MV-4-11 (cell line): ENCODE measurements at places on chromosomes 2 and 18.

DNA sequence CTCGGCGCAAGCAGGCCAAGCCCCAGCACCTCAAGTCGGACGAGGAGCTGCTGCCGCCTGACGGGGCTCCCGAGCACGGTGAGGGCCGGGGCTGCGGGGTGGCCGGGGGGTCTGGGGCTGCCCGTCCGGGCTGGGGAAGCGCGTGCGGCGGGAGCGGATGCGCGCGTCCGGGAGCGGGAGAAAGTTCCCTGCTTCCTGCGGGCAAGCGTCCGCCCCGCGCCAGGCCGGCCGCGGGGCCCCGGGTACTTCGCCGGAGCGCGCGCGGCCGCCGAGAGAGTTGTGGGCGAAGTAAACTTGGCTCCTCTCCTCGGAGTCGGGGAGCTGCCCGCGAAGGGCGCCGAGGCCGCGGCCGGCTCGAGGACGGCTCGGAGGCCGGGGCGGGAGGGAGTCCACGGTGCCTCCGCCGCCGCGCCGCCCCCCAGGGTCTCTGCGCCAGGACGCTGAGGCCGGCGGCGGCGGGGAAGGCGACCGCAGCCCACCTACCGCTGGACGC, 707 bp downstream of the SALL3 start:
- no peak for DNase-seq

- DNase-seq = no peak
These were observed 60.2 kb downstream of the E2F6 start for GRCh38 chr2:11405599-11406266.

GRCh38 chr2:97739893-97740245, 26.5 kb downstream of the ZAP70 start:
- no peak for DNase-seq

GRCh38 chr2:201194097-201194496, 11.2 kb downstream of the CASP10 start:
- DNase-seq = peak; percentile 83

- no peak for DNase-seq
These were observed 107.6 kb upstream of the MSH6 start for GRCh38 chr2:47675196-47675825.

GRCh38 chr2:69163109-69163508, 150.1 kb downstream of the ANTXR1 start:
- DNase-seq = peak; percentile 98

GRCh38 chr18:77733292-77733903, 483.8 kb downstream of the GALR1 start:
- no peak for DNase-seq

DNA sequence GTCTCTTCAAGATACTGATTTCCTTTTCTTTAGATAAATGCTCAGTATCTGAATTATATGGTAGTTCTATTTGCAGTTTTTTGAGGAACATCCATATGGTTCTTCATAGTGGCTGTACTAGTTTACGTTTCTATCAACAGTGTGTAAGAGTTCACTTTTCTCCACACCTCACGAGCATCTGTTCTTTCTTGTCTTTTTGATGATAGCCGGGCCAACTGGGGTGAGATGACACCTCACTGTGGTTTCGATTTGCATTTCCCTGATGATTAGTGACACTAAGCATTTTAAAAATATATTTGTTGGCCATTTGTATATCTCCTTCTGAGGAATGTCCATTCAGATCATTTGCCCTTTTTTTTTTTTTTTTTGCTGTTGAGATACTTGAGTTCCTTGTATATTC, 458.8 kb downstream of the SETBP1 start:
- DNase-seq = no peak

- no peak for DNase-seq
These were observed 105.5 kb upstream of the SYT4 start for GRCh38 chr18:43382641-43383403.

DNA sequence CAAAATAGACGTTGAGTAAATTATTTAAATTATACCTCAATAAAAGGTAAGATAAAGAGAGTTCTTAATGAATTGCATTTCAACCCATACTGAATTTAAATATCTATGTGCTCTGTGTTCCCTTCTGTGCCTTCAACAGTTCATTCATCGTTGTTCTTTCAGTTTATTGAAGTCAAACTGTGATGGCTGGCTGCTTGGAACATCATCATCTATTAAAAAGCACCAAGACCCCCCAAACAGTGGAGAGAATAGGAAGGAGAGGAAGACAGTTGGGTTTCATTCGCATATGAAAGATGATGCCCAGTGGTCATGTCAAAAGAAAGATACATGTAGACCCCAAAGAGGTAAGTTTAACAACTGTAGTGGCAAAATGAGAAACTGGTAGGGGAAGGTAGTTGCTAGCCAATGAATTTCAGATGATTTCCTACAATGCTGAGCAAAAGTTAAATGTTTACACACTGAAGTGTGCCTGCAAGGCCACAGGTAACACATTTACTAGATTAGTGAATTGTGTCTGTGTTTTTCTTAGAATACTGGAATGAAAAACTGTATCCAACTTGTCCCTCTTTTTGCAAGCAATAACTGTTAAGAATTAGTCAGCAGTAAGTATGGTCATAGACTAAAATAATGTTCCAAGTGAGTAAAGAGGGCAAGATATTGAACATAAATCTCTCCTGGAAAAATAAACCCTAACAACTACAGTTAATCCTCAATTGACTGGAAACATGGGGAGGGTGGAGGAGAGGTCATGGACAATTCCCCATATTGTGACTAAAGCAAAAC, 331.3 kb downstream of the KIAA1328 start:
- no peak for DNase-seq

GRCh38 chr2:769771-770170, 92.6 kb upstream of the TMEM18 start:
- DNase-seq = peak; percentile 82

- DNase-seq = no peak
These were observed 23.7 kb downstream of the RTP5 start for GRCh38 chr2:241893265-241893664.

DNA sequence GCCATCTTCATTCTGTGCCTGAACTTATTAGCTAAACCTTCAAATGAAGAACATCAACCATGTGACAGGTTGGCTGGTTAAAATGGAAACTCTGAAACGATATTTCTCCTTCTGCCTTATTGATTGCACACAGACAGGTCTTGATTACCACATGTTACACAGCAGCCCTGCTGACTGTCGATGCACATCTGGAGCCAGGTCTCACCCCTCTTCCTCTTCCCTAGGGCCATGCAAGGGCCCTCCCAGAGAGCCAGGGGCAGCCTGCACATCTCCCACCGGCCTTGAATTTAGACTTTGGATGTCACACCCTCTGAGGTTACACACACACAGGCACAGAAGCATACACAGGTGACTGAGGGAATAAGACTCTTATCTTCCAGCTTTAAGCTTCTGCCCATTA, 45.1 kb downstream of the TMEM178A start:
- DNase-seq = no peak

- DNase-seq = peak; percentile 14
These were observed 114.8 kb downstream of the PLB1 start for GRCh38 chr2:28610583-28611201.

DNA sequence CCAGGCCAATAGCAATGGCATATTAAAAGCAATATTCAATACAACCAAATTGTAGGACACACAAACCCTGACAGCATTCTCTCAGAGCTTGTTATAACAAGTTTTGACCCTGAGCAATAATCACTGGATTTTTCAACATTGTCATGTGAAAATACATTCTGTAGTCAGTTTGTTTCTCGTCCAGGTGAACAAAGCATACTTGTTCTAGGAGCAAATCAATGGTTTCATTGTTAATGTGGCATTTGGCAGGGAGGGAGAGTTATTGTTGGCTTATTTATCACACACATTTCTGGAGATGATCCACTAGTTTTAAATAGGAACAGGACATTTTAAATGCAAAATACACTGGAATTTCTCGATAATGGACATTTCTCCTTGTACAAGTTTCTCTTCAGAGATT, 69.9 kb upstream of the L3MBTL4 start:
- DNase-seq = no peak

DNA sequence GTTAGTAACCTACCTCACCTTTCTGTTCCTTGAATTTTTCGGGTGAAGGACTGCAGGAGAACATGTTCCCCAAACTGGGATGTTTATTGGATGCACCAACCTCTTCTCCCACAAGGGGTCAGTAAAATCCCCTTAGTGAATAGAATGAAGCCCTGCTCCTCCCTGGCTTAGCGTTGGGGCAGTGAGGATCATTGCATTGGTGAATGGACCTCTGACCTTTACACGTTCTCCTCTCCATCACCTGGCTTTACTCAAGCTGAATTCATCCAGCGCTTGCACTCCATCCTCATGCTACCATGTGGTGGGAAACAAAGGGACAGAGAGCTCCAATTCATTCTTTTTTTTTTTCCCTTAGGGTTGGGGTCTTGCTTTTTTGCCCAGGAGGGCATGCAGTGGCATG, 157.2 kb downstream of the MIB1 start:
- DNase-seq = peak; percentile 35

DNA sequence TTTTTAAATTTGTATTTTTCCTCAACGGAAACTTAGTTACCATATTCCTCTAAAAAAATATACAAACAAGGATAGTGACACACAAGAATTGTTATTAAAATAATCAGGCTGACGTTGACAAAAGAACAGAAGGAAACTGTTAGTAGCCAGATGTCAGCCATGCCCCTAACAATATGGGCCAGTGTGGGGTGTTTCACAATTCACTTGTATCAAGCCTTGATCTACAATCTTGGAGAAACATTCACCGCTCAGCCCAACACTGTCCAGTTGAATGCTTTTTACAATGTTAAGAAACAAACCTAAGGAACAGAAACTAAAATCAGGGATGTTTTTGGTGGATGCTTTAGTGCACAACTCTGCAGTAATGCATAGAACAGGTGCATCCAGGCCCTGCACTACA, 44.6 kb downstream of the TMEFF2 start:
- DNase-seq = no peak

- DNase-seq = peak; percentile 53
These were observed 1.8 kb upstream of the NFATC1 start for GRCh38 chr18:79393635-79394533.

- no peak for DNase-seq
These were observed 7.7 kb upstream of the ARHGEF4 start for GRCh38 chr2:130829015-130829414.

GRCh38 chr2:130913891-130914290, 77.2 kb downstream of the ARHGEF4 start:
- no peak for DNase-seq

DNA sequence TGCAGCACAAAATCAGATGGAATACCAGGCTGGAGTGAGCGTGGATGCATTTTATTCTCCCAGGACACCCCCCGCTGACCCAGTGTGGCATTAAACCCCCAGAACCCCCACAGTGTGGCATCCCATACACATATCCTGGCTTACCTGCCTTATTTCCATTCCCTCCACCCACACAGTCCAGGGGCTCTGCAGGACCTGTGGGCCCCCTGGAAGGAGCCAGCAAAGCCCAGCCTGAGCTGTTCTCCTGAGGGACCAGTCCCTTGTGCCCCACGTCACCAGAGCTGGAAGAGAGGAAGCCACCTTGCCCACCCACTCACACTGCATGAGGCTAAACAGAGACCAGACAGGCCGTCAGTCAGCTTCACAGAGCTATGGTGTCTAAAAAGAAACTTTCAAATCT, 20.1 kb downstream of the ST8SIA5 start:
- DNase-seq = no peak

GRCh38 chr18:43934781-43935471, 657.6 kb upstream of the SYT4 start:
- no peak for DNase-seq

GRCh38 chr2:183027443-183027842, 10.8 kb downstream of the NCKAP1 start:
- no peak for DNase-seq

GRCh38 chr2:237660381-237660900, 33.1 kb downstream of the LRRFIP1 start:
- no peak for DNase-seq

GRCh38 chr2:3326871-3327270, 50.7 kb downstream of the EIPR1 start:
- DNase-seq = no peak

DNA sequence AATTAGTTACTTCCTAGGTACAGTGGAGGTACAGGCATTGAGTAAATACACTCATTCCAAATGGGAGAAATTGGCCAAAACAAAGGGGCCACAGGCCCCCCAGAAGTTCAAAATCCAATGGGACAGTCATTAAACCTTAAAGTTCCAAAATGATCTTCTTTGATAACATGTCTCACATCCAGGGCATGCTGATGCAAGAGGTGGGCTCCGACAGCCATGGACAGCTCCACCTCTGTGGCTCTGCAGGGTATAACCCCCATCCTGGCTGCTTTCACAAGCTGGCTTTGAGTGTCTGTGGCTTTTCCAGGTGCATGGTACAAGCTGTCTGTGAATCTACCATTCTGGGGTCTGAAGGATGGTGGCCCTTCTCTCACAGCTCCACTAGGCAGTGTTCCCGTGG, 488.7 kb downstream of the DCDC2C start:
- no peak for DNase-seq

- no peak for DNase-seq
These were observed 226.3 kb downstream of the CCDC85A start for GRCh38 chr2:56410140-56410539.

DNA sequence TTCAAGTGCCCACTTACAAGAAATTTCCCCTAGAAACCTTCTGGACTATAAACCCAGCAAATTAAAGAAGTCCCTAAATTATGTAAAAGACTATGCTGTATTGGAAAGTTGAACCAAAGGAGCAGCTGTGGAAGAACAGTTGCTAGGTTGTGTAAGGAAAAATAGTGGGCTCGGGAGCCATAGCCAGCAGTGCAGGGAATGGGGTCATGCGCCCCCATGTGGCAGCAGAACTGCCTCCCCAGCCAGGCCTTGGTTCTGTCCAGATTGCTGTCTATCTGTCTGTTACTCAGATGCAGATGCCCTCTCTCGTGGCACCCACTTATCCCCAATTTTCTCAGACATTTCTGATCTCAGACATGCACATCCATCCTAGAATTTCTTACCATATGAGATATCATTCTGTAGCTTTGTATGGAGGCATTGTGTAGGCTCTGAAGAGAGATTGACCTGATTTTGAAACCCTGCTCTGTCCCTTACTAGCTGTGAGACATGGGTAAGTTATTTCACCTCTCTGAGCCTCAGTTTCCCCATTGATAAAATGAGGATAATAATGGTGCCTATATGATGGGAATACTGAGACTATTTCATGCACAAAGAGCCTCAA, 258.3 kb downstream of the SS18 start:
- DNase-seq = peak; percentile 9

DNA sequence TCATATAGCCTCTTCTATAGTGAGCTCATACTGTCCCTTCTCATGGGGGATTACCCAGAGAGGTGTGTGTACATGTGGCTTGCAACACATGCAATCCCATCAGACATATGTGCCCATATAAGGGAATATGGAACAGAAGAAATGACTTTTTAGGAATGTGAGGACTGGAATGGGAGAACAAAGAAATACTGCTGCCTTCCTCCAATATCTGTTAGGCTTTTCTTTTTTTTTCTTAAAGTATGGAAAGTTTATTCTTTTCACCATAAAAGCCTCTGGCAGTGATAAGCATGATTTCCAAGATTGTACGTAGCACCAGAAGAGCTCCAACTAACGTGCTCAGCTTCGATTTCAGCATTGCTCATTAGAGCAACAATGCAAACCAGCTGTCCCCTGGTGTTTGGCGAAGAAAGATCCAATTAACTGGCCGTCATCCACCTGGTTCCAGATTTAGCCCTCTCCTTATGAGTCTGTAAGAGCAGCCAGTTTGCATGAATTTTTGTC, 113.6 kb downstream of the ADCYAP1 start:
- no peak for DNase-seq

GRCh38 chr2:238910751-238911351, 63.0 kb downstream of the TWIST2 start:
- no peak for DNase-seq
